ENCODE measurements at places on chromosomes 1 and 21.

GRCh38 chr21:34807881-34808568 is 139.2 kb downstream of the CLIC6 start:
- DNase-seq: peak; percentile 79

- no peak for DNase-seq
These were observed 2.0 kb downstream of the MAPKAPK2 start for GRCh38 chr1:206686478-206687249.

- DNase-seq: no peak
These were observed 31.0 kb upstream of the IL19 start for GRCh38 chr1:206739411-206740076.

DNA sequence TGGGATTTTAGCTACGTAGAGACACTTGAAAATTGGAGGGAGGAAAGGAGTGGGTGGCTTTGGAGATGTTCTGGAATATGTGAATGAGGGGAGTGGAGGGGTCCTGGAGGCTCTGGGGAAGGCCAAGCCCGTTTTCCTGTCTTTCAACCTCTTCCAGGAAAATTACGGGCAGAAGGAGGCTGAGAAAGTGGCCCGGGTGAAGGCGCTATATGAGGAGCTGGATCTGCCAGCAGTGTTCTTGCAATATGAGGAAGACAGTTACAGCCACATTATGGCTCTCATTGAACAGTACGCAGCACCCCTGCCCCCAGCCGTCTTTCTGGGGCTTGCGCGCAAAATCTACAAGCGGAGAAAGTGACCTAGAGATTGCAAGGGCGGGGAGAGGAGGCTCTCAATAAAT is 442 bp upstream of the RUSC1 start:
- no peak for DNase-seq

DNA sequence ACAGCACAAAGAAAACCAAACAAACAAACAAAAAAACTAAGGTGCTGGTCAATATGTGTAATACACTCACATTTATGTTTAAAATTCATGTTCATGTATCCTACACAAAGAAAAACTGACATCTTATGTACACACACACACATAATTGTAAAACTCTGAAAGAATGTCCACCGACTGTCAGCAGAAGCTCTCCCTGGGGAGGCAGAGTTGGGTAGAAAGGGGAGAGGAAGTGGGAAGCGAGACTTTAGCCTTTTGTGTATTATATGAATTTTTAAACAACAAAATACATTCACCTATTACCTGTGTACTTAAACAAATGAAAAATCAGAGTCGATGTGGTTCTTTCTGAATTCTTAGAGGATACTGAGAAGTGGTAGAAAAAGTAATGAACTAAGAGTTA is 88.3 kb downstream of the ABCA4 start:
- DNase-seq: no peak

DNA sequence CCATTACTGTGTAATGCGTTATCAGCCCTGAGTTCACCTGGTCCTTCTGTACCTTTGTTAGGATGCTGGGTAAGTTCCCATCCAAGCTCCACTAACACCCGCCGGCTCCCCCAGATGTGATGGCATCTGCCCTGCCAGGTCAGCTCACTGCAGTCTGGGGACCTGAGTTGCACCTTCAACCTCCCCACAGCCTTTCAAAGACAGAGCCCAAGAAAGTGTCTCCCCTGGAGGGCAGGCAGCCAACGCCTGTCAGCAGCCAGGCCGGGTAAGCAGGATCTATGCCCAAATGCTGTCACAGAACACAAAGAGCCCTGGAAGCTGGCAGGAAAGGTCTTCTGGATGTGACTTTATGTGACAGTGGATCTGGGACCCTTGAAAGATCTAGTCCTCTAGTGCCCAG is 13.7 kb downstream of the MRAP start:
- no peak for DNase-seq
